ENCODE measurements at places on chromosomes 1 and 21.

- DNase-seq, result no peak
Observed at GRCh38 chr1:161304927-161305866, 4.6 kb downstream of the MPZ start.

- no peak for DNase-seq
Observed at GRCh38 chr1:107952989-107953388, 12.0 kb downstream of the VAV3 start.

GRCh38 chr1:228976316-228976715 lies 241.0 kb downstream of the RHOU start:
- no peak for DNase-seq

DNA sequence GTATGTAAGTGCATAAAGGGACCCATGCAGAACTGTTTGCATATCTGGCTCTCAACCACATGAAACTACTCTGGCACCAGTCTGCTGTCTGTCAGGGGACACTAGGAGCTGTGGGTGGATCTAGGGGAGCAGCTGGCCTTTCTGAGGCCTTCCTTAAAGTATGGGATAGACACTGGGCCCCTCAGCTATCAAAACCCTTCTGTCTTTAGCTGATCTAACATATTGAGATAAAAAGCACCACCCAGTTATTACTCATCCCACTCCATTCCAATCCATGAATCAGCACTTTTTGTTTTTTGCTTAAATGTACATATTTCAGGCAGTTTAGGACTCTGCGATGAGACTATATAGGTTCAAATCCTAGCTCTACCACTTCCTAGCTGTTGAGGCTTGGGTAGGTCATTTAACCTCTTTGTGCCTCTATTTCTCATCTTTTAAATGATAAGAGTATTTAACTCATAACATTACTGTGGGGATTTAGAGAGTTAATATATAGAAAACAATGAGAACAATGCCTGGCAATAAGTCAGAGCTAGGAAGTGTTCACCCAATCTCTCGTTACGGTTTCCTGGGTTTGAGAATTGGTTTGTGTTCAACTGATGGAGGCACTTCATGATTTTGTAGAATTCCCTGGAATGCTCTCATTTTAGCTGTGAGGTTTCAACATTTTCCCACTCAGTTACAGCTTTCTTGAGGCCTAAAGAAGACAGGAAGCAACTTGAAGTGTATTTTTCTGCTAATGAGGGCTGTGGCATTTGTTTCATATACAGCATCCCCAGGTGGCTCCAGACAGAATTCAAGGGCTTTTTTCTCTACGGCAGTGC lies 68.9 kb downstream of the LRIG2 start:
- no peak for DNase-seq

- no peak for DNase-seq
Observed at GRCh38 chr21:20811702-20812101, 186.5 kb upstream of the NCAM2 start.

DNA sequence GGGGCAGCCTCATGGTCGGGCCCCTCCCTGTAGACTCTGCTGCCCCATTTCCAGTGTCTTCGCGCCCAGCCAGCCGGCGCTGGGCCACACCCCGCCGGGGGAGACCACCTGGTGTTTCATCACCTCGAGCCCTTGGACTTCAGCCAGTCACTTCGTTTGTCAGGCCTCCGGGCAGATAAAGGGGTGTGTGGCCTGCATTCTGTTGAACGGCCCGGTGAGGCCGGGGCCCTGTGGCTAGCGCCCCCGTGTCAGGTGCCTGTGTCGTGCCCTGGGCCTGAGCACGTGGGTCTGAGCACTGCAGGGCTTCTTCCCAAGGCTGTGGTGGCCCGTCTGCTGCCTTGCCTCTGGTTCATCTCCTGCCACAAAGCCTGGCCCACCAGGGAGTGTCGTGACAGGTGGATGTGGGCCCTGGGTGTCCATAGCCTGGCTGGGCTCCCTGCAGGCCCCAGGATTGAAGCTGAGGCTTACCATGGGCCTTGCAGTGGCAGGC lies 65.2 kb upstream of the DIP2A start:
- no peak for DNase-seq

GRCh38 chr1:198638894-198639635 lies at the start of gene PTPRC:
Gene PTPRC, plus strand, starts transcription at chr1:198639040. Its CDS starts 229 bp downstream, at chr1:198639269.
- no peak for DNase-seq
